Amniotic stem cell (primary cell): ENCODE measurements at places on chromosomes 12 and 14.

- no peak for DNase-seq
Observed at GRCh38 chr14:94903883-94904282, 134.0 kb upstream of the GSC start.

DNA sequence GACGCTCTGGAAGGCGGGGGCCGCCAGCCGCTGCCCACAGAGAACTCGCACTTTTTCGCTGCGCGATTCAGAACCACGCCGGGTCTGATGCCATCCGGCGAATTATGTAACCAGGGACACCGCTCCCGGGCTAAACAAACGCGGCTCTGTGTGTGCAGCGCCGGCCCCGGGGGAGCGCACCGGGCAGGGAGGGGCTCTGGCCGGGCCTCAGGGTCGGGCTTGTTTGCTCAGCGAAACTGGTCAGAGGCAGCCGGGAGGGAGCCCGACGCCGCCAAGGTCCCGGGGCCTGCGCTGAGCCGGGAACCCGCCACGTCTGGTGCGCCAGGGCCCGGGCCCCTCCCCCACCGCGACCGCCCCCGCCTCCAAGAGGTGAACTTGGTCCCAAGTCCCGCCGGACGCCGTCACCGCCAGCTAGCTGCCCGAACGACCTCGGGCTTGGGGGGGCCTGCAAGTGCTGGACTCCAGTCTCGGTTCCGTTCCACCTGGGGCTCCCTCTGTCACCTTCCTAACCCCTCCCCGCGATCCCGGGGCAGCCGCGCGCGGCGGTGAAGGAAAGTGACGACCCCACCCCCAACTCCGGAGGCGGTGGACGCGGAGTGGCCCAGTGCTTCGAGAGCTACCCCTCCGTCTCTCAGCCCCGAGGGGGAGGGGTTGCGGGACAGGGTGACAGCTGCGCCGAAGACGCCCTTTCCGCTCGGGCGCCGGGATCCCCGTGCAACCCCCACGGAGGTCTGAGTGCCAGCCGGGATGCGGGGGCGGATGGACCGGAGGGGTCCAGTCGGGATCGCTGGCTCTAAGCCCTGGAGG, 848 bp downstream of the CTDSP2 start:
- no peak for DNase-seq

DNA sequence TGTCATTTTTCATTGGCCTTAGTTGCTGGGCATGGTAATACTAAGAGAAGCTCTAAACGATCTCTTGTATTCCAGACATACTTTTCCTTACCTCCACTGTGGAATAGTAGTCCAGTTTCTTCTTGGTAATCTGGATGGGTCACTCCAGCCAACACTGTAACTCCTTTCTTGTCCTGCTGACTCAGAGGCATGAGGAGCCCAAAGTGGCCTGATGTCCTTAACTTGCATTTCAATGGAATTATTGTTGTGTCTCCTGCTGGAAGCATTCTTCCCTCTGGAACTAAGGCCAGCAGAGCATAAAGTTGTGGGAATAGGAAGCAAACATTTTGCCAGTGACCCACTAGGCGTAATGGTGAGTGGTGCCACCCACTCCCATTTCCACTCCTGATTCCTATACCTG, 33.1 kb downstream of the DAAM1 start:
- DNase-seq = no peak

DNA sequence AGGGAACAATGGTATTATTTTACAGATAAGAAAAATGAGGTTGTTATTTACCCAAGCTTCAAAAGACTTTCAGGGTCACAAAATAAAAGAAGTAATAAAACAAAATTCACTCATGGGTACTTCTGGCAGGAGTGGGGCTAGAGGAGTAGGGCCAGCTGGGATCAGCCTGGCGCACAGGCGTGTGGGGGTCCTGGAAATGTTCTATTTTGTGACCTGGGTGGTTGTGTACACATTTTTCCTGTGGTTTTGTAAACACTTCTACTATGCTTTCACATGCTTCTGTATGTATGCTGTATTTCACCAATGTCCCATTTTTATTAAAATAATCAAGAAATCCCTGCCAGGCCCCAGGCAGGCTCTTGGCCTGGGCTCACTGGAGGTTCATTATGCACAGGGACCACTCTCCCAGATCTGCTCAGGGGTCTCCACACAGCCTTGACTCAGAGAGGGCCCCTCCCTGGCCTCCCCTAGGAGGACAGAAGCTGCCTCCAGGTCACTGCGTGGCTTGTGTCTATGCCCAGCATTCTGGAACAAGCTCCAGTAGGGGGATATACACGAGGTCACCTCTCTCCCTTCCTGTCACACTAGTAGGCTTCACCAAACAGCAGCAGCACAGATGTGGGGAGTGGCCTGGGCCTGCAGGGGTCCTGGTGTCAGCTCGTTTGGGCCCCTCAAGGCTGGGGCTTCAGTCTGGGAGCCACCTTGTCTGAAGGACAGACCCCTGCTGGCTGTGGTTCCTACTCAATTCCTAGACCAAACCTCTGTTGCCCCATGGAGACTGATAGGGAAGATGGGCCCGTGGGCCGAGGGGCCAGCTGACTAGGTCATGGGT, 37.8 kb downstream of the ANAPC7 start:
- DNase-seq = no peak

- DNase-seq = no peak
Observed at GRCh38 chr12:13948621-13949020, 32.8 kb downstream of the GRIN2B start.

GRCh38 chr12:16159571-16159970, 117.9 kb downstream of the SLC15A5 start:
- DNase-seq = no peak

DNA sequence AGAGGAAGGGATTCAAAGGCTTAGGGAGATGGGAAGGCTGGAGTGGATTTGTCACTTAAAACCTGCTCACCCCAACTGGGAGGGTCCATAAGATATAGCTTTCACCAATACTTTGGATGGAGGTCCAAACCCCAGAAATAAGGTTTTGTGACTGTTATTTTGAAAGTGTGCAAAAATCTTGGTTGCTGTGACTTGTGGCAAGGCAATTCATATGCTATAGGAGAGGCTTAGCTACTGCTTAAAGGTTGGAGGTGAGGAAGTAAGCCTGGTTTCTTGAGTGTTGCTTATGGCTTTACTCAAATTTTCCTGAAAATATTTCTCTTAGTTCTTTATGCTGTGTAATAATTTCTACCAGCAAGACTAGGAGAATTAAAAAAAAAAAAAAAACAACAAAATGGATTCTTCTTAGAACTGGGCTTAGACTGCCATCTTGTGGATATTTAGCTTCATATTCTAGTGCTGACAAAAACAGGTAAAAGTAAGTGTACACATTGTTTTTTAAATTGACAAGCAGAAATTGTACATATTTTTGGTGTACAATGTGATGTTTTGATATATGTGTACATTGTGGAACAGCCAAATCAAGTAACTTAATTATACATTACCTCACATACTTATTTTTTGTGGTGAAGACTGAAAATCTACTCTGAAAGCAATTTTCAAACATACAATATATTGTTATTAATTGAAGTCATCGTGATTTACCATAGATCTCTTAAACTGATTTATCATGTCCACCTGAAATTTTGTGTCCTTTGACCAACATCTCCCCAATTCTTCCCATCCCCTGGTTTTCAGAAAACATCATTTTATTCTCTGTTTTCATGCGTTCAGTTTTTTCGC, 23.0 kb downstream of the PDE6H start:
- peak; percentile 34 for DNase-seq

- no peak for DNase-seq
Observed at GRCh38 chr12:100069795-100070194, 72.9 kb downstream of the BLTP3B start.

DNA sequence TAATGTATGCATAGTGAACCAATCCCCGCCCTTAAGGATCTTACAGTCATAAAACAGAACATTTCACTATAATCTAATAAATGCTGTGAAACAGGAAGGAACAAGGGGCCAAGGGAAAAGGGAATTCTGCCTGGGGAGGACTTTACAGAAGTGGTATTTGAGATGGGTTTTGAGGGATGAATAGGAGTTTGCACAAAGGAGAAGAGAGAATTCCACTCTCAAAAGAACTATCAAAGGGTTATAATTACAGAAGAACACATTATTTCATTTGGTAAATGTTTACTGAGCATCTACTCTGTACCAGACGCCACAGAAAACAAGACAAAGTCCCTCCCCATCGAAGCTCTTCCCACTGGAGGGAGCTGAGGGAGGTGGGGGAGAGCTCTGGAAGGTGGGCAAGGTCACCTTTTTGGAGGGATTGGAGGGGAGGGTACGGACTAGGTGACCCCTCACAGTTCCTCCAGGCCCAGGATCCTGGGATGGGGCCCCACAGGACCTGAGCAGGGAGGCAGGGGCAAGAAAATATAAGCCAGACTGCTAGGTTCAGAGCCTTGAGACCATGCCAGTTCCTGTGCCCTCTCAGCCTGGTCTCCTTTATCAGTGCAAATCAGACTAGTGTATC, 24.5 kb downstream of the PHETA1 start:
- DNase-seq = no peak

DNA sequence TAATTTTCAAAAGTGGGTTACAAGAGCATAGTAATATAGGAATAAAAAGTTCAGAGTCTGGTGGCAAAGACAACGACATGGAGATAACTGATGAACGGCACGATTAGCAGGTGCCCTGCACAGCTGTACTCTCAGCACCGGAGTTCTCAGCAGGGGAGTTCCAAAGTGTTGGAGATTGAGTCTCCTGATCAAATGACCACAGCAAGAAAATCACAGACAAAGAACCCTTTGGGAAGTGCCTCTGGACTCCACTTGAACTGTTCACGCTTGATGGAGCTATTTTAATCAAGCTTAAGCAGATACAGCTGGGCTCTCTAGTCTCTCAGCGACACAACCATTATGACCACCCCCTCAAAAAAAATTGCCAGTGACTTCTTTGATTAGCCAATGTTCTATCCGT, 153.1 kb downstream of the ALG10B start:
- no peak for DNase-seq

DNA sequence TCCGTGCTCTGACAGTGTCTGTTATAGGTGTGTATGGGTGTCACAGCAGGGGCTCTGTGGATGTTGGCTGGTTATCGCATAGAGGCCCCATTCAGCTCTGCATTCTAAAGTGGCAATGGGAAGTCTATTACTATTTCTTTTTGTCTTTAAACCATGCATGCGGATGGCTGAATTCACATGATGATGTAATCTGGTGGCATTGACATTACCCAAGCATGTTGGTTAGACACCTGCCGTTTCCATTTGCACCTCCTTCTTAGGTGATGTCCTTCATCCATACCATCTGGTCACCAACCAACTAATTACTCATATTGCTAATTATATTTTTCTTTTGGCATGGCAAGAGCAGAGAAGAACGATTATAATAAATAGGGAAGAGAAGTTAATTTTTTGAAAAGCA, 270.8 kb upstream of the RGS6 start:
- no peak for DNase-seq

GRCh38 chr12:32031109-32031508, 71.9 kb downstream of the RESF1 start:
- no peak for DNase-seq

- no peak for DNase-seq
Observed at GRCh38 chr12:51625370-51625769, 34.3 kb downstream of the SCN8A start.
